ENCODE measurements at places on chromosomes 6 and 20. TPM values are rescaled to one million over a fixed set of nuclear protein-coding genes. Genes with fewer than 3 reads are reported as not detected.

Gene LTV1
- total RNA-seq: 18.3 TPM

Gene NOX3
- total RNA-seq: not detected

Gene CLPSL2
- not detected for total RNA-seq

Gene E2F3
- 3.6 TPM for total RNA-seq

Gene CHRNA4
- not detected for total RNA-seq

Gene ZBTB46
- total RNA-seq: 2.9 TPM

Gene PRDM13
- not detected for total RNA-seq

Gene LY6G6D
- not detected for total RNA-seq

Gene THEMIS
- total RNA-seq: under 0.01 TPM

Gene DEFB132
- total RNA-seq: not detected

Gene TLDC2
- 0.24 TPM for total RNA-seq

Gene LST1
- total RNA-seq: not detected

Gene DYNLT2
- 0.72 TPM for total RNA-seq

Gene RNF146
- 21.2 TPM for total RNA-seq

Gene SRMS
- total RNA-seq: not detected

Gene PSORS1C1
- 1.7 TPM for total RNA-seq

Gene CFB
- total RNA-seq: 19.0 TPM

Gene APOBEC2
- total RNA-seq: not detected

Gene BPIFB1
- not detected for total RNA-seq

Gene TDP2
- 16.4 TPM for total RNA-seq

Gene SFTA2
- total RNA-seq: not detected

Gene CD93
- 0.21 TPM for total RNA-seq

Gene LY86
- not detected for total RNA-seq

Gene C6orf52
- total RNA-seq: 0.96 TPM

Gene OXT
- total RNA-seq: not detected

Gene HLA-DQB1
- not detected for total RNA-seq

Gene LCA5
- 2.7 TPM for total RNA-seq

Gene TNXB
- total RNA-seq: 0.48 TPM

Gene OR2B6
- not detected for total RNA-seq

Gene TREM2
- total RNA-seq: 2.8 TPM

Gene NR2E1
- total RNA-seq: not detected

Gene PTCRA
- total RNA-seq: not detected

Gene BPIFB4
- total RNA-seq: not detected

Gene RSPH3
- 10.0 TPM for total RNA-seq

Gene GPR31
- not detected for total RNA-seq

Gene BEND3
- total RNA-seq: 5.5 TPM

Gene SPATS1
- not detected for total RNA-seq

Gene GSTA2
- not detected for total RNA-seq

Gene IMPG1
- not detected for total RNA-seq

Gene RUNX2
- total RNA-seq: 1.9 TPM

Gene FAM210B
- 26.0 TPM for total RNA-seq

Gene PAX1
- total RNA-seq: not detected

Gene WDR27
- total RNA-seq: 11.1 TPM

Gene PLCB4
- 1.5 TPM for total RNA-seq

Gene FABP7
- not detected for total RNA-seq

Gene MAP7
- 28.7 TPM for total RNA-seq

Gene PRICKLE4
- not detected for total RNA-seq

Gene PHF1
- 9.9 TPM for total RNA-seq

Gene SLC13A3
- total RNA-seq: 5.5 TPM

Gene TMEM244
- not detected for total RNA-seq

Gene SLC44A4
- total RNA-seq: 8.2 TPM

Gene L3MBTL3
- total RNA-seq: 12.0 TPM

Gene CD164
- total RNA-seq: 127 TPM

Gene TREML1
- total RNA-seq: not detected

Gene GPR63
- total RNA-seq: 0.72 TPM

Gene TSHZ2
- 2.2 TPM for total RNA-seq

Measured in tracheal epithelial cell (primary cell).